ENCODE measurements at places on chromosomes 1 and 21. TPM values are rescaled to one million over a fixed set of nuclear protein-coding genes. Genes with fewer than 3 reads are reported as not detected.
A peak's percentile ranks its signal among the peaks of the same experiment; 100 is the strongest.

DNA sequence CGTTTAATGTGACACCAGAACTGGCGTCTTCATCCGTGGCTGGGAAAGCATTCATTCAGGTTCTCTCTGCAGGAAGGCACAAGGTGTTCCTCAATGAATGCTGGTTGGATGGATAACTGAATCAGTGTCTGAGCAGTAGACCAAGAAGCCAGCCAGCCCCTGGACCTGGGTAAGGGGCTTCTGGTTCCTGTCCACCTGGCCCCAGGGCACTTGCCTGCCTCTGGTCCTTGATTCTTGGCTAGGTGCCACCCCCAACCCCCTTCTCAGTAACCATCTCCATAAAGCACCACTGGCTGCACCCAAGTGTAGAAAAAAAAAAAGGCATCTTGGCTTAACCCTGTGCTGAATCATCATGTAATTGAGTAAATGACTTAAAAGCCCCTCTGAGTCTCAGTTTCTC is 59.1 kb downstream of the KCND3 start:
- no peak for DNase-seq

- DNase-seq, result no peak
Observed at GRCh38 chr1:181185461-181185860, 97.0 kb downstream of the IER5 start.

DNA sequence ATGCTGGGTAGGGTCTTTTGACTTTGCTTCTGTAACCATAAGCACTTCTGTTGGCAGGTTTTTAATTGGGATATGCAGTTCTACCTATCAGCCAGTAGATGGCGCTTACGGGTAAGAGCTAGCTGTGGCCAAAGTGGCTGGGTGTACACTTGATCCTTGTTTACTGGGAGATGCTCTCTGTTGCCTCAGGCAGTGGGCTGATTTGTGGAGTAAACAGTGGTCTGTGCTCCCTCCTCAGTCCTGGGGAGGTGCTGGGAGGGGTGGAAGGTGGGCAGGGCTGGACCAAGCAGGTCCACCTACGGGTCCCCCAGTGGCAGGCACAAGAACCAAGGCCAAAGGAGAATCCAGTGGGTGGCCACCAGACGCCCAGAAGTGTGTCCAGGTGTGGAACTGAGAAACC is 43.4 kb downstream of the RALGPS2 start:
- peak; percentile 44 for DNase-seq

DNA sequence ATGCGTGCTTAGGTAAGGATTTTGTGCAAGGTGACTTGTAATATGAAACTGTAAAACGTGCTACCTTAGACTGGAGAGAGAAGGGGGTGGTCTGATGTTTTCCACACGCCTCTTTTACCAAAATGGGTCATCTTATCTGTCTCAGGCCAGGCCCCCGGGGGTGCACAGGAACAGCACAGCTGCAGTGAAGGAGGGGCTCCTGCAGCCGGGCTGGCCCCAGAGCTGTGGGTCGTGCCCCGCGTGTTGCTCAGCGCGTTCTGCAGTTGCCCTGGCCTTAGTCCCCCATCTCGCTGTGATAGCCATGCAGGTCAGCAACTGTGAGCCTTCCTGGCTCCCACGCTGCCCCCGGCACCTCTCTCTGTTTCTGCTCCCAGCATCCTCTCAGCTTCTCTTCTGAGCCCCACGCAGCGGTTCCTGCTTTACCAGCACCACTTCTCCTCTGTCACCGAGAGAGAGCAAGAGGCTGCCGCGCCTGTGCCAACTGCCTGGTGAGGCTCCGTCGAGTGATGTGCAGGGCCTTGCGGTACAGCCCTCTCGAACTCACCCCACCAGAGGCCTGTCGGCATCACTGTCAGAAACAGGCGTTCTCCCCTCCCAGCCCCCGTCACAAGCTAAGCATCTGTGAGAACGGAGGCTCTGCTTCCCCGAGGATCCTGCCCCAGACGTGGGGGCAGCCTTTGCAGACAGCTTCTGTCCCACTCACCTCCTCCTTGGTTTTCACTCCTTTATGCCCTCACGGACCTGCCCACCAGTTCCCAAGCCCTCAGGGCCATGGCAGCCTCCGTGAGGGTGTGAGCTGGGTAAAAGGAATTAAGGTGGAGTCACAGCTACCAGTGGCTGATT is 73.3 kb downstream of the ADARB1 start:
- DNase-seq, result no peak

The GJA4 gene
- total RNA-seq, result not detected

DNA sequence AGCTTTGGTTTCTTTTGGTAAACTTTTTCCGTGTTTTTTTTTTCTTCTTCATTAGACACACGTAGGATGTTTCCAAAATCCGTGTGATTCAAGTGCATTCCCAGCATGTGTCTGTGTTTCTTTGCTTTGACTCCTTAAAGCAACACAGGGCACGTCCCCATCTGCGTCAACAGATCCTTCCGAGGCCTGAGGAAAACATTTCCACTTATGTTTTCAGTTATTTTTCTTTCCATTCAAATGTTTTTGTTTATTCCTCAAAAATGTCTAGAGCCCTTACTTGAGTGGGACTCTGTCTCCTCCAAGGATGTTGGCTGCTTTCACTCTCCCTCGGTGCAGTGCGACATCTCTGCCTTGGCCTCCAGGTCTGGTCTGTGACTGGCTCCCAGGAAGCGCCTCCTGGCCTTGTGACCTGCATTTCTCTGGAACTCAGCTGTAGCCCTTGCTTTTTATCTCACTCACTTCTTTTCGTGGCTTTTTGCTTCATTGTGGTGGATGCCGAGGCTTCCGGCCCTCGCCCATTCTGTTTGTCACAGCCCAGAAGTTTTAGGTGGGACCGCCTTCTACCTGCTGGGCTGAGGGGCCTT is 31.3 kb upstream of the SLC19A1 start:
- no peak for DNase-seq
